ENCODE measurements at places on chromosomes 3 and 15.

DNA sequence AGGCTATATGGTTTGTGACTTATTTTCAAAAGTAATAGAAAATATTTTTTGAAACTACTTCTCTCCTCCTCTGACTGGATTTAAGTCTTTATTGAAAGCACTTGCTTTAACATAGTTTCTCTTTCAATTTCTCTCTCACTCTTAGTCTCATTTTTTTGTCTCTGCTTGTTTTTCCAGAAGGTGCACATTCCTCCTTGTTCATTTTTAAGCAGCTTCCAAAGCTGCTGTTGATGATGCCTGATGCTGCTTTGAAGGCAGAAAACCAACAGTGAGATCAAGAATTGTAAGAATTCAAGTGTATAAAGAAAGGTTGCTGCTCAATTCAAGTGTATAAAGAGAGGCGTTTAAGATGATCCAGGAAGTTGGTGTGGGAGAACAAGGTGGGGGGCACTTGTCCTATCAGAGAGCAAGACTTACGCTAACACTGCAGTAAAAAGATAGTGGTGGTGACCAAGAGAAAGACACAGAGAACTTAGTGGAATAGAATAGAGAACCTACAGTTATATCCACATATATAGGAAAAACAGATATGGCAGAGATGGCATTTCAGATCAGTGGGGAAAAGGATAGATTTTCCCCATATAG is 12.1 kb downstream of the NR2C2 start:
- no peak for DNase-seq

- no peak for DNase-seq
These were observed 247.3 kb upstream of the IGF1R start for GRCh38 chr15:98401029-98401428.

DNA sequence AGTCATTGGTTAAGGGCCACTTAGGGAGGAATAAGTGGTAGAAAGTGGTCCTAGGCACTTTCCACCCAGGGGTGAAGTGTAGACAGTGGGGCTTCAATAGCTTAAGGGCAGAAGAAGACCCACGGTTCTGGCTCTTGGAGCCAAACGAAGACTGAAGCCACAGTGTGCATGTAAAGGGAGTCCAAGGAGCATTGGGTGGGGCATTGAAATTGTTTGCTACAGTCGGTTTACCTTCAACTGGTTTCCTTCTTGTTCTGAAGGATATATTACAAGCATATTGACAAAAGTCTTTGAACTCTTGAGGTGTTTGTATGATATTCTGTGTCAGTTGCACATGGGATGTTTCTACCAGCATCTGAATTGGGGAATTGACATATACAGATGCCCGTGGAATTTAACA is 166.5 kb upstream of the CTDSPL start:
- DNase-seq, result no peak

DNA sequence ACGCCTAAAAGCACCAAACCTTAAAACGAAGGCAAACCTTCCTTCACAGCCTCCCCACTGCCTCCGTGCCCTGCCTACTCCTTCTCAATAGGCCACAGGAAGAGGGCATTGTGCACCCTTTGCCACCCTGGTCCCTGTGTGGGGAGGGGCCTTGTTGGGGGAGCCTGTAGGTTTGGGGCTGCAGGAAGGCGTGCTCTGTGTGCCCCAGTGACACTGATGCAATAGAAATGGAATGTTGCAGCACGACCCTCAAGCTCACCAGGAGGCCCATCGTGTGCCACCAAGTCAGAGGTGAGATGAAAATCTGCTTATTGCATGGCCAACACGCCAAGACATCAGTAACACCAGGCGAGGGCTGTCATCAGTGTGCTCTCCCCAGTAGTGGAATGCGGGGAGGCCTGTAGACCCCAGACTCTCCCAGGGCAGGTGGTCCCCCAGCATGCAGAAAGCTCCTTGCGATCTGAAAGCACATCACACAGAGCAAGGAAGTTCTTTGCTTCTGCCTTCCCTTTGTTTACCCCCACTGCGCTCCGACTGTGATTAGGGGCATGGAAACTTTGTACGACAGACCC is 86.2 kb downstream of the ASB7 start:
- no peak for DNase-seq

DNA sequence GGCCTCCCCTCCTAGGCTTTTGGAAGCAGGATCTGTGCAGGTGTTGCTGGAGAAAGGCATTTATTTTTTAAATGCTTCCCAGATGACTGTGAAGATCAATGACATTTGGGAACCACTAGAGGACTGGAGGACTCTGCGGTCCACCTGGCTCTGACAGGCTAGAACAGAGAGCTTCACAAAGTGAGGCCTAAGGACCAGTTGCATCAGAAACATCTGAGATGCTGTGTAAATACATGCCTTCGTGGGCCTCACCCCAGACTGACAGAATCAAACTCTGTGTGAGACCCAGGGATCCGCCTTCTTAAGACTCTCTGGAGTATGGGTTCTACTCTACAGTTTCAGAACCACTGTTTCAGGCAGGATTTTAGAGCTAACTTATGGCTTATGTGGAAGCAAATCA is 105.0 kb upstream of the ICE2 start:
- no peak for DNase-seq

Measured in H1 (cell line).